ENCODE measurements at places on chromosomes 16 and 17.
A peak's percentile ranks its signal among the peaks of the same experiment; 100 is the strongest.

DNA sequence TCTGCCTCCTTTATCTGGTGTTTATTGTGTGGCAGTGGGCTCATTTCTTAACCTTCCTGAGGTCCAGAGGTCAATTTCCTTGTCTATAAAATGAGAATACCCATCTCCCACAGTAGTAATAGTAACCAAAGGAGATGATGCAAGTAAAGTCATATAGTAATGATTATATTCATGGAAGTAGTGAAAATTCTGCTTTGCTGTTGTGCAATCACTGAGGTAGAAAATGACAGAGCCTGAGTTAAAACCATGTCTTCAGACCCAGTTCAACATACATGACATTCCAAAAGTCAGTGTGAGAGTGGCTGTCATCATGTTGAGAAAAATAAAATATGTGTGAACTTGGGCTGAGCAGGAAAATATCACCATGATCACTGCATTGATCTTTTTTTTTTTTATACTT, 864 bp upstream of the UMOD start:
- DNase-seq, result no peak

DNA sequence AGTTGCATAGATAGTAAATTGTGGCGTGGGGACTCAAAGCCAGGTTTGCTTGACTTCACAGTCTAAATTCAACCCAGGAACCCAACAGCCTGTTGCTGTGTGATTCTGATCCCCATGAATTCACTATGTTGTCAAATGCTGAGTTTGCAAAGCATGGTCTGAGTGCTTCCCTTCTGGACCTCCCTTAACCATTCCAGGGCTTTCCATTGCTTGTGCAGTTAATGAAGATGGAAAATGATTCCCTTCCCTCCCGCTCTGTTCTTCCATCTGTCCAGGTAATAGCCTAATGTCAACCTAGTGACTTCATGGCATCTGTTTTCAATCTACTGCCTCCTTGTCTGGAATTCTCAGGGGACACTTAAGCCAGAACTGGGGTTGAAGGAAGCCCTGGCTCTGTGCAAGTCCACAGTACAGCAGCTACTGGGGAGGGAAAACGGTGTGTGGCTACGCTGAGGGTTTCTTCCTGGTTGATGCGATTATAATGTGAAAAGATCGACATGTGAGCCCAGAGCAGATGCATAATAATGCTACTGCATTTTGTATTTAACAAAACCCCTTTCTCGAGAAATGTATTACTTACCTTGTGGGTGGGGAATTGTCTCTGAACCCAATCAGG, 206.7 kb downstream of the CDH13 start:
- no peak for DNase-seq

GRCh38 chr16:84136331-84137125, 8.4 kb downstream of the HSDL1 start:
- DNase-seq, result no peak

GRCh38 chr17:28142305-28142704, 99.8 kb downstream of the NLK start:
- no peak for DNase-seq

- DNase-seq, result no peak
Measured at GRCh38 chr16:70770626-70771552, 30.1 kb downstream of the VAC14 start.

GRCh38 chr16:19655242-19655777, 62.7 kb downstream of the KNOP1 start:
- no peak for DNase-seq

GRCh38 chr16:58393138-58393504, 850 bp downstream of the GINS3 start:
- DNase-seq, result no peak

- no peak for DNase-seq
Measured at GRCh38 chr16:88297178-88297720, 85.5 kb upstream of the ZNF469 start.

DNA sequence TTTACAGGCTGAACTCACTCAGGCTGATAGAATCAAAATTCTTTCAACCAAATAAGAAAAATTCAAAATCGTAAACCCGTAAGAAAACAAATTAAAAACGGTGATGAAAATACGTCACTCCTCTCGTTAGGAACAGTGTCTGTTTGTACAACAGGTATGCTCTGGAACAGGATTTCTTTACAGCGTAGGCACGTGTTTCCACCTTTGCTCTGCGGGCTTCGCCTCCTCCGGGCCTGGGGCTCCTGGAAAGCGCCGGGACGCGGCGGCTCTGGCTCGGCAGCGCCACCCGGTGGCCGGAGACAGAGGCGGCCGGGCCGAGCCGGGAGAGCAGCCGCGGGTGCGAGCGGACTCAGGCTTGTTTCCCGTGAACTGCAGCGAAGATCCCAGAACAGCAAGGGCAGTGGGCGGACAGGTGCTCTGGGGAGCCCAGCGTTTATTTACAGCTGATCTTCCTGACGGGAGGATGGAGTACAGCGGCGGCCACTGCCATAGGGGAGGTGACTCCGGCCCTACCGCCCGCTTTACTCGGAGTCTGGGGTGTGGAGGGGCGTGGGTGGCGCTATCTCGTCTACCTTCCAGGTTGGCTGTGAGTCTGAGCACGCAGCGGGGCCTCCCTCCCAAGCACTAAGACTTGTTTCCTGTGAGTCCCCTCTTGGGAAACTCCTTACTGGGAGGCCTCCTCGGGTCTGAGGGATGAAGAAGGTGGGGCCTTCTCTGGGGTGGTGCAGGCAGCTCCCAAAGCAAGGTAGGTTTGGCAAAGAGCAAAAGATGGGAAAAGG, 40.5 kb upstream of the ATP2A3 start:
- peak; percentile 78 for DNase-seq

DNA sequence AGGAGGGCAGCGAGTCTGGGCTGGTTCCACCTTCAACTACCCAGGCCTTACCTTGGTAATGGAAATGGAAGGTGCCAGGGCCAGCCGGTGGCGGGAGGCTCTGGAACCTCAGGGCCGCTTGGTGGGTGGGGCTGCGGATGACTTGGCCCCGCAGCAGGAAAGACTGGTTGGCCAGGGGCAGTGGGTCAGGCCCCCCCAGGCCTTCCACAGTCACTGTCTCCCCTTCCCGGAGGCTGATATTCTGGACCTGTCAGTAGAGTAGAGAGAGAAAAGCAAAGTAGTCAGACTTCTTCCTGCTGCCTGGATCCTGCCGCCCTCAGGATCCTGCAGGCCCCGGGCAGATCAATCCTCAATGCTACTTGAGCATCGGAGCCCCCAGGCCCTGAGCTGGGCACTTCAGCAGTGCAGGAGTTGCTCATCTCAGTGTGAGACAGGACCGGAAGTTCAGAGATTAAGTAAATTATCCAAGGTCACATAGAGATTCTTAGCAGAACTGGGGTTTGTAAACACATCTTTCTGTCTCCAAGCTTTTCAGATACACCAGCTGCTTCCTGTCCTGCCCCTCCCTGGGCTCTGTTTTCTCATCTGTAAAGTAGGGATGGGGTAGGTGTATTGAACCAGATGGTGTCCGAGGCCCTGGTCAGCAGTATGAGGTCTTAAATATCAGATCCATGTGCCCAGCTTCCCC, 18.5 kb upstream of the PHF12 start:
- no peak for DNase-seq

DNA sequence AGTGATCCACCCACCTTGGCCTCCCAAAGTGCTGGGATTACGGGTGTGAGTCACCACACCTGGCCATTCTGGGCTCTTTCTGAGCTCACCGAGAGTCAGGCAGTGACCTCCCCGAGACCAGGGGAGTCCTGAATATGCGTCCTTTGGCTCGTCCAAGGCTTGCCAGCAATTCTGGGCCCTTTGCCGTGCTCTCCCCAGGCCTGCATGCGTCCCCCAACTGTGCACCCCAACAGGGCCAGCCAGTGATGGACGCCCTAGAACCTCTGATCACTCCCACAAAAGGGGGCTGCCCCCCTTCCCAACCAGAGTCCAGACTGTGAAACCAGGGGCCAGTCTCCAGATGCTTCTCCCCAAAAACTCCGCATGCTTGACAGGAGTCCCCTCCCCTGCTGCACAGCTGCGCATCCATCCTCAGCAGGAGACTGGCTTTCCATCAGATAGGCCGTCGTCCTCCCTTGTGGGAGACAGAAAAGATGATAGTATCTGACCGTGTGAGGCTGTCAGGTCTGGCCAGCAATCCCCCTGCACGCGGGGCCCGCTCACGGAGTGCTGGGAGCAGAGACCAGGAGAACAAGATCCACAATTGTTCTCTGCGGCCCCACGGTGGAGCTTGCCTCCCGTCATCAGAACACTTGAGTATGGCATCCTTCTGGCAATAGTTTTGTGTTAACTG, 15.5 kb downstream of the HS3ST6 start:
- no peak for DNase-seq

GRCh38 chr17:43129671-43130010, 4.5 kb upstream of the BRCA1 start:
- no peak for DNase-seq

DNA sequence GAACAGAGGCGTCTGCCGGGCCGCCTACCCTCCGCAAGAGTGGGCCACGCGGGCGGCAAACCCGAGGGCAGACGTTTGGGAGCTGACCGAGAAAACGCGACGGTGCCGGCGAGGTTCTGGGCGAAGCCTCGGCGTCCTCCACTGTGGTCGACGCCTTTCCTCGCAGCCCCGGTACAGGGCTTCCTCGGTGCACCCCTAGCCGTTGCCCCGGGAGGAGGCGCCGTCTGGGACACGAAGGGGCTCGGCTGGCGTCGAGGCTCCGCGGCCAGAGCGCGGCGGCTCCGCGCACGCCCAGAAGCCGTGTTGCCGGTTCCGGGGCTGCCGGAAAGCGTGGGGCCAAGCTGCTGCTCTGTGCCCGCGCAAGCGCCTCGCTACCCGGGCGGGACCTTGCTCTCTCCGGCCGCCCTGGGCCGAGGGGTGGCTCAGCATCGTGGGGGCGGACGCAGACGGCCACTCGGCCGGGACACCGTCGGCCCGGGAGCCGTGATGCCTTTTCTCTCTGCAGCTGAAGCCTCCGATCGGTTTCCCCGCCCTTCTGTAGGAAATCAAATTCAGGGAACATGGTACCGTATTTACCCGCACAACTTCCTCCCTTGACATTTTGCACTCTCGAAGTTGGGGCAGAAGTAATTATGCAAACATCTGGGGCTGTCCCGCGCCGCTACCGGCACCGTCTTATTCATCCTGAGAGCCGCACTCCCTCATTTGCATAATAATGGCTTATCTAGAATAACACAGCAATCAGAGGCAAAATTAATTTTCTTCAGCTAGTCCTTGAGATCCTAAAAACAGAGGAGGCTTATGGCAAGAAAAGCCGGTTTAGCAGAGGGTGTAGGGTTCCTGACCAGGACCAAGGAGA, 7.3 kb upstream of the CBX8 start:
- DNase-seq, result no peak

DNA sequence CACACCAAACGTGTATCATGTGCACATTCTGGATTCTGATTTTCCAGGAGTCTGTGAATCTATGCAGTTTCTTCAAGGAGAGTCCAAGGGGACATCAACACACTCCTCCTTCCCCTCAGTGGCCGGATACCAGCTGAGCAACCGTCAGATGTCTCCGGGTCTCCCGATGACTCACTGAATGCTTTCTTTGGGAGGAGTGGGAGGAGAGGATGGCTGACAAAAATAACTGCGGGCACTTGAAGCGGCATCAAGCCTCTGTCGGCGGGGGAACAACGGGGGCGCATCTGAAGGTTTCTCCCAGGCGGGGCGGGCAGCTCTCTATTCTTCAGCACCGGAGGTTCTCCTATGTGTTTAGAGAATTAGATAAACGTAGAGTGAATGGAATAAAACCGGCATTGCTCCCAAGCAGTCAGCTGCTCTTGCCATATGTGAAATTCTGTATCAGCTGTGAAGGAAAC, 24.6 kb upstream of the LRRC75A start:
- no peak for DNase-seq

DNA sequence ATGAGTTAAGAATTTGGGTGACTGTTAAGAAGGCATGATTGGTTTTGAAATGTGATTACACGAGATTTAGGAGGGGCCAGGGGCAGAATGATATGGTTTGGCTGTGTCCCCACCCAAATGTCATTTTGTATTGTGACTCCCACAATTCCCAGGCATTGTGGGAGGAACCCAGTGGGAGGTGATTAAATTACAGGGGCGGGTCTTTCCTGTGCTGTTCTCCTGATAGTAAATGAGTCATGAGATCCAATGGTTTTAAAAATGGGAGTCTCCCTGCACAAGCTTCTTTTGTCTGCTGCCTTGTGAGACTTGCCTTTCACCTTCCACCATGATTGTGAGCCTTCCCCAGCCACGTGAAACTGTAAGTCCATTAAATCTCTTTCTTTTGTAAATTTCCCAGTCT, 34.6 kb downstream of the TMEM100 start:
- no peak for DNase-seq

GRCh38 chr17:44331249-44331760, 6.7 kb upstream of the SLC25A39 start:
- peak; percentile 34 for DNase-seq

GRCh38 chr17:77456951-77457548, 316.3 kb downstream of the SEC14L1 start:
- no peak for DNase-seq

DNA sequence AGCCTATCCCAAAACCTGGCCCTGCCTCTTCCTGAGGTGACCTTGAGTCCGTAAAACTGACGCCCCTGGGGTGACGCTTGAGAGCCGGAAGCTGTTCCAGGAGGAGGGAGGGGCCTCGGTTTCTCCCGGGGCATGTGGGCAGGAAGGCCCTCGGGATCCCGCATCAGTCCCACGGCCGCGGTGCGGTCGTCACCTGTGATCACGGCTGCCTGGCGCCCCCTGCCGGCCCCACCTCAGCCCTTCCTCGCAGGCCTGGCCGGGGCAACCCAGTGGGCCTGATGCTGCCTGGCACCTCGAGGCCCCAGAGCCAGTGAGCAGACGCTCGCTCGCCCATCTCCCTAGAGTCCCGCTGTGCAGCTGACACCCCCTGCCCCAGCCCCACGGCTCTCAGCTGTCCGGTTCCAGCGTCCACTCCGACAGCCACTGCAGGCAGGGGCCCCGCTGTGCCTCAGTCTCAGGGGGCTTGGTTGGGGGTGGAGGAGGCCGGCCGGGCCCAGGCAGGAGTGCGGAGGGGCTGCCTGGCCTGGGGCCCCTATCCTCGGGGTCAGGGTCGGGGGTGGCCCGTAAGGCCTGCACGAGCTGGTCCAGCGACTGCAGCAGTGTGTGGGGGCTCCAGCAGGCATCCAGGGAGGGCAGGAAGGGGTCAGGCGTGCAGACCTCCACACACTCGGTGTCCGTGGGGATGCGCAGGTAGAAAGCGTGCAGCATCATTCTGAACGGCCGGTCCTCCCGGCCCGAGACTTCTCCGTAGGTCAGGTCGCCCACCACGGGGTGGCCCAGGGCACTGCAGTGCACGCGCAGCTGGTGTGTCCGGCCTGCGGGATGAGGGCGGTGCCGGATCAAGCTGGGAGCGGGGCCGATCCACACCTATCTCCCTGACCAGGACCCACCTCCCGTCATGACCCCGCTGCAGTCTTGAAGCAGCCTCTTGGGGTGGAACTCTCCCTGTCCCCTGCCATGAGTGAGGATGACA, 2.3 kb downstream of the RPUSD1 start:
- DNase-seq, result no peak

- no peak for DNase-seq
Measured at GRCh38 chr16:23025692-23026307, 123.5 kb downstream of the USP31 start.

- DNase-seq, result no peak
Measured at GRCh38 chr16:4016658-4017057, 99.6 kb downstream of the ADCY9 start.

DNA sequence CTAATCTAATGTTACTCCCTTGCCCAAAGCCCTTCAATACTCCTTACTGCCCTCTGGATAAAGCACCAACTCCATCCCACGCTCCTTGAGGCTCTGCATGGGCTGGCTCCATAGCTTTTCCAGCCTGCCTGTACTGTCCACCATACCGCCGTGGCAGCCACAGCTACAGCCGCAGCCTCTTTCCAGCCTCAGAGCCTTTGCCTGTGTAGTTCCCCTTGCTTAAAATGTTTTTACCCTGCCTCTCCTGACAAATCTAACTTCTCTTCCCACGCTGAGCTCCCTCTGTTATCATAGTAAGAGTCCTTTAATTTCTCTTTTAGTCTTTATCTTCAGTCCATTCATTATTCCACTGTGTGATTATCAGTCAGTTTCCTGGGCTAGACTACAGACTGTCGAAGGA, 22.0 kb downstream of the TEX14 start:
- no peak for DNase-seq

Data from LNCaP clone FGC (cell line).